ENCODE measurements at places on chromosomes 2 and 18.

DNA sequence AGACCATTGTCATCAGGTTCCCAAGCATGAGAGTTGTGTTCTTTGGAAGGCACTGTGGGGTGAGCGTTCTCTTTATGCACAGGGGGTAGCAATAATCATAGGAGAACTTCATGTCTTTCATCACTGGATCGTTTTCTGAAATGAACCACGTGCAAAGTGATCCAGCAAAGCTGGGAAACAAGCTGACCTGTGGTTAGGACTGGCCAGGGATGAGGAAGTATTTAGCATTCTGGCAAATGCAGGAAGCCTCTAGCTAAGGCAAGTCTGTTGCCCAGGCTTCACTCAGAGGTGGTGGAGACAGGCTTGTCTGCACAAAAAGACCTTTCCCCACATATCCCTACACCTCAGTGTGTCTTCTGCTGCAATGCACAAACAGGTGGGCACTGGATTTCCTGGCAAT lies 58.6 kb downstream of the MMADHC start:
- DNase-seq, result no peak

DNA sequence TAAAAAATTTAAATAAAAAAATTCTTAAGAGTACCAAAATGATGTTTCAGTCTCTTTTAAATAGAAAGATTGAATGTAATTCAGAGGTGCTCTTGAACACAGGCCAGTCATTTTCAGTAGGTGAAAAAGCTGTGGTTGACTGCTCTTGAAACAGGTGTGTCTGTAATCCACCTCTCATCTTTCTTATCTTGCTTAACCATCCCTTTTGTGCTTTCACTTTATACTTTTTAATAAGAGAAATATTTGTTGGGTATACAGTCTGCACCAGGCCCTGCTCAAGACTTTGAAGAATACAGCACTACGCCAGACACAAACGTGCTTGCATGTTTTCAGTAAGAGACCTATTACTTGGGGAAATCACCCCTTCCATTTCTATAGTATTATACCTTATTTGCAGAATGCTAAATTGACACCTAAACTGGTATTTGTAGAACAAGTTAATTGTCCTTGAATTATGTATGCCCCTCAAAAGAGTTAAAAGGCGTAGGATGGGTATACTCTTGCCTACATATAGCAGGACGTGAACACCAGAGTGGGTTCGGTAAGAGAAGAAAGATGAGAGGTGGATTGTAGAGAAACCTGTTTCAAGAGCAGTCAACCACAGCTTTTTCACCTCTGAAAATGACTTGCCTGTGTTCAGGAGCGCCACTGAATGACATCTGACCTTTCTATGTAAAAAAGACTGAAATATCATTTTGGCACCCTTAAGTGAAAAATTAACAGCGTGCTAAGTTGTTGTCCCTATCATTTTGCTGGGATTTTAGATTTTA lies 4.0 kb upstream of the RTN4 start:
- DNase-seq, result no peak

DNA sequence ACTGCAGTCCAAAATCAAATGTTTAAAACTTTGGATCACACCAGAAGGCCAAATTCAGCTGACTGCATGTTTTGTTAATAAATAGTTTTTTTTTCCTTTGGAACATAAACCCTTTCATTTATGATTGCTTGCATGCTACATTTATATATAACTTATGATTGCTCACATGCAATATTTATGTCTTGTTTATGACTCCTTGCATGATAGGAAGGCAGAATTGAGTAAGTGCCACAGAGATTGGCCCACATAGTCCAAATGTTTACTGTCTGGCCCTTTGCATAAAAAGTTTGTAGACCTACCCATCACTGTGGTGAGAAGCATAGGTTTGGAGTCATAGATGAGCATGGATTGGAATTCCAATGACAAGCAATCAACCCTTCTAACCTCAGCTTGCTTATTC lies 30.8 kb downstream of the WDFY1 start:
- no peak for DNase-seq

DNA sequence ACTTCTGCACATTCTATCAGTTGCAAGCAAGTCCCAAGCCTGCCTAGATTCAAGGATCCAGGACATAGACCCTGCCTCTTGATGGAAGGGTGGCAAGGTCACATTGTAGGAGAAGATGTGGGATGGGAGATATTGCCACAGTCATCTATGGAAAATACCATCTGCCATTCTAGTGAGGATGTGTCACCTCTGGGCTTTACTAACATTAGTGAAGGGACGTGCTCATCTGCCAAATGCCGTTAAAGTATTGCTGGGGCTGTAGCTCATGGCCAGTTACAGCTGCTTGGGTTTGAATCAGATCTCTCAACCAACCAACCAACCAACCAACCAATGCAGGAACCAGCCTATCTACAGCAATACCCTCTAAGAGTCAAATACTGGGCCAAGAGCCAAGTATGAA lies 49.0 kb downstream of the E2F6 start:
- DNase-seq, result no peak

DNA sequence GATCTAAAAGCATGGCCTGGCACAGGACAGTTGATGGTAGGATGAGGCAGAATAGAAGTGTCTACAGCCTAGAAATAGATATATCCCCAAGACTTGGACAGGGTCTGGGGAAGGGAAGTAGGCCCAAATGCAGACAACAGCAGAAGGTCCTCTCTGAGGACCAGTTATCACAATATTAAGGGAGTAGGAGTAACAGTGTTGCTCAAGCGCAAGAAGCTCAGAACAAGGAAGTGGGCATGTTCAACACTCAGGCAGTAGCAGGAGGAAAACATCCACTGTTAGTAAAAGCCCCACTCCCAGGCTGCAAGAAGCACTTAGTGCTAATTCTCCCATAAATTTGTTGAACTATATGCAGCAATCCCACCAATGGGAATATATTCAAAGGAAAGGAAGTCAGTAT lies 314.7 kb downstream of the METTL4 start:
- no peak for DNase-seq

GRCh38 chr2:10239561-10239967 lies 63.1 kb upstream of the HPCAL1 start:
- DNase-seq, result no peak

GRCh38 chr2:86069091-86069685 lies 36.5 kb downstream of the POLR1A start:
- no peak for DNase-seq

DNA sequence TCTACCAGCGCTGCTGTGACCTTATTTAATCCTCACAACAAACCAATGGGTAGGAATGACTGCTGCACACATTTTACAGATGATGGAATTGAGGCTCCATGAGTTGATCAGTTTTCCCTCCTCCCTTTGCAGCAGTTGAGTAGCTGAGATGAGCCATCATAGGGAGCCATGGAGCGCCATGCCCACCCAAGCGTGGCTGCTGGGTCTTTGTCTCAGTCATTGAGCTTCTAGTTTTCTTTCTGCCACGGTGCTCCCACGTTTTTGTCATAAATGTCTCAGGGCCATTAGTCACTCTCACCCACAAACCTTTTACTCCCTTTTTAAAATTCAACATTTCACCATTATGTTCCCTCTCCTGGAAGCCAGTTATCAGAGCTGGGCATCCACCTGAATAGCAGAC lies 45.8 kb downstream of the TMEM17 start:
- no peak for DNase-seq

- DNase-seq, result no peak
Measured at GRCh38 chr2:217919204-217919603, 83.6 kb downstream of the TNS1 start.

DNA sequence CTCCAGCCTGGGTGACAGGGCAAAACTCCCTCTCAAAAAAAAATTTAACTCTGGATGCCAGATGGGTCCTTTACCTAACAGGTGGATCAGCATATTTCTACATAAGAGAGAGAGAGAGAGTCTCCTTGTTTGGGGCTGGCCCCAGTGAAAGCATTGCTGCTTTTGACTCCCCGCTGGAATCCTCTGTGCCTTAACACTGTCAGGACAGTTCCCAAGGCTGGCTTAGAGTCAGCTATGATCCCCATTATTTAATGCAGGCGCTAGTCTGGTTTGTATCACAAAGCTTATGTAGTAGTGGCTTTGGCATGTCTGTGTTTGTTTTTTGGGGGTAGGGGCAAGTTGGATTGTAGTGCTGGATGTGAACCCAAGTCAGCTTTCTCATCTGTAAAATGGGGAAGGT lies 9.4 kb downstream of the INPP4A start:
- no peak for DNase-seq

DNA sequence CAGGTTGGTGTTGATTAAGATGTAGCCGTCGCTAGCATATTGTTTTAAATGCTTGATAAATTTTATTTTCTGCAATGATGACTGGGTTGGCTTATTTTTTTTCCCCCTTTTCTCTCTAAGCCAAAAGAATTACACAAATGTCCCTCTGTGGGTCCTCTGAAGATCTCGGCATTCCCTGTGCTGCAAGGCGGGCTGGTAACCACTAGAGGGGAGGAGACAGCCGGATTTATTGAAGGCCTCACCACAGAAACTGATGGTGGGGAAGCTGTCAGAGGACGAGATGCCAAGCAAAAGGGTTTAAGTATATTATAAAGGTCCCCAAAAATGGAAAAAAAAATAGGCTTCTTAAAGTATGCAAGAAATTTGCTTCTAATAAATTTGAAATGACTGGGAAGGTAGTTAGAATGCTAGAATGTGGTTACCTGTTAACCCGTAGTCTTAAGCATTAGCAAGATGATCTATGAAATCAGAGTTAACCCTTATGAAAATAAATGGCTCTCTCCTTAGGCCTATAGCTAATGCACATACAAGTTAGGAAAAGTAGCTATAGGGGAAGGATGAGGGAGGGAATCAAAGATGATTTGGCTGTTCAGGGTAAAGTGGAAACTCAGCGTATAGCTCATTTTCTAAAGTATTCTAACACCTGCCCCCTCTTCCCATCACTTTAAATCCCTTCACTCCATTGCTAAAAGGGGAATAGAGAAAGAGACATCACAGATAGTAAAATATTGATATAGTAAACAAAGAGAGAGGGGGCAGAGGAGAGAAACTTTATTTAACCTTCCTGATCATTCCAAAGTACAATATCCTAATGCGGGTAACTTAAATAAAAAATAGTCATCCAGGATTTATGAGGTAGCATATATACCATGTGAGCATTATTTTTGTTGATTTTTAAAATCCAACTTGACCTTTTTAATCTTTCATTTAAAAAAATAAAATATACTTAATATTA lies 894.5 kb upstream of the POU3F3 start:
- peak; percentile 33 for DNase-seq

DNA sequence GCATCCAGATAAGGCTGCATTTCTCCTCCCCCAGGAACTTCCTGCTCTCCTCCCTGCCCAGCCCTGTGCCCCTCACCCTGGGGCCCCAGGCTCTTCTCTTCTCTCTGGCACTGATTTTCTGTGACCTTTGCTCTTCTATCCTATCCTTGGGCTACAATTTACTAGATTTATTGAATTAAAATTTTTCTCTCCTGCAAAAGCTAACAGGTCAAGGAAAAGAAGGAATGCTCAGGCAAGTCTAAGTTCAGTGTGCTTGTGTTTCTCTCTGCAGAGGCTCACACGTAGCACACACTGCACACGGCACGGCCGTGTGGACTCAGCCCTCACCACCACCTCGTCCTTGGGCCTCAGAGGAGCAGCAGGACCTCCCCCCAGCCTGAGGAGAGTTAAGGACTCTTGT lies 94.2 kb upstream of the SNTG2 start:
- no peak for DNase-seq

GRCh38 chr18:7273301-7273921 lies 42.5 kb downstream of the LRRC30 start:
- DNase-seq, result no peak

- DNase-seq, result no peak
Measured at GRCh38 chr2:31219131-31219969, 2.0 kb upstream of the CAPN14 start.

DNA sequence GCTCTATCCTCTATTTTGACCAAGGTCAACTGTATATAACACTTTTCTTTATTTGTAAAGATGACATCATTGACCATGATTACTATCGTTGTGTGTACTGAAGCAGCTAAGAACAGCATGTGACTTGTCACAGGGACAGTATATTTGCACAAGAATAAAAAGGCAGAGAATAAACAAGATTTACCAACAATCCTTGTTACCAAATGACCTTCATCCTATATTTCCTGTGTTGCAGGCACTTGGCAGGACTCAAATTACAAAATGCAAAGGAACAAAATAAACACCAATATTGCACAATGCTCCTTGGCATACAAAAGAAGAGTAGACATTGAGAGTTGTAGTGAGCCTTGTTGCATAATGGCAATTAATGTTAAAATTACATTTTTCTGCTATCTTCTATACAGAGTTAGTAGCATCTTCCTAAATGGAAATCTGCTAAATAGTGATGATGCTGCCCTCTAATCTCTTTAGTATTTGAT lies 61.8 kb downstream of the RFTN2 start:
- DNase-seq, result no peak

DNA sequence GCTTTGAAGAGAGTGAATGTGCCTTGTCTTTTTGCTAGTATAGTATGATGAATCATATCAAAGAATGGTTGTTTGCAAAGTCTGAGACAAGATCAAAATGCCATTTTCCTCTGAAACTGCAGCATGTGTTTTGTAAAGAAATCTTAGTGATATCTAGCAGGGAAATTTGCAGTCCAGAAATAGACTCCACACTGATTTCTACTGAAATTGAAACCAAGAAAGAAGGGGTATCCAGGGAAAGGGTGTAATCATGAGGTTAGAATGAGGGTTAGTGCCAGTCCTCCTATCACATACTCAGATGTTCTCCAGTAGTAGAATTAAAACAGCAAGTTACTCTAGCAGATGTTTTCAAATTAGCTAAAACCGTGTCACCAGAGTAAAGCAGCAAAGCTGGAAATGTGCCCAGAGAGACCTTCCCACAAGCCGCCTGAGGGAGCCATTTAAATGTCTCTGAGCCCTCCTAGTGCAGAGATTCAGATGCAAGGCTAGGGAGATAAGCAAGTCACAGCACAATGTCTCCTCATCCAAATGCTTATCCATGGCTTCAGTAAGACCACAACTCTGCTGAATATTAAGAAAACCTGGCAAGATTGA lies 4.9 kb downstream of the DLGAP1 start:
- DNase-seq, result no peak

- DNase-seq, result no peak
Measured at GRCh38 chr2:143133783-143134182, 4.6 kb downstream of the ARHGAP15 start.

DNA sequence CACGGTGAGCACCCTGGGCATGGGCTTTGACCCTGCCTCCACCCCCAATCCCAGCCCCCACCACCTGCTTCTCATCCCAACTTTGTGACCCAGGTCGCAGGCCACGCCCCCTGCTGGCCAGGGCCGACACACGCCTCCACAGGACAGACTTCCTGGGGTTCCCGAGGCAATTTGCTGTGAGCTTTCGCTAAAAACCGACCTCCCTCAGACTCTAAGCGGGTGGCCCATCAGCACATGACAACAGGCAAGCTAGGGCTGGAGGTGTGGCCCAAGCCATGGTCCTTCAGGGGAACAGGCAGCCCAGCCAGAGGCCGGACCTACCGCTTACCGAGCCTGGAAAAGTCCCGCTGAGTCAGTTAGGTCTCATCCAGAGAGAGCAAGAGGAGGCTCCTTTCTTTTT lies 31.9 kb downstream of the C1QL2 start:
- DNase-seq, result peak; percentile 15
